Activated T-cell treated with anti-CD3 and anti-CD28 coated beads, Interleukin-2, amount 50 U/mL, for 72 hours (primary cell): ENCODE measurements at places on chromosomes 4 and X.

DNA sequence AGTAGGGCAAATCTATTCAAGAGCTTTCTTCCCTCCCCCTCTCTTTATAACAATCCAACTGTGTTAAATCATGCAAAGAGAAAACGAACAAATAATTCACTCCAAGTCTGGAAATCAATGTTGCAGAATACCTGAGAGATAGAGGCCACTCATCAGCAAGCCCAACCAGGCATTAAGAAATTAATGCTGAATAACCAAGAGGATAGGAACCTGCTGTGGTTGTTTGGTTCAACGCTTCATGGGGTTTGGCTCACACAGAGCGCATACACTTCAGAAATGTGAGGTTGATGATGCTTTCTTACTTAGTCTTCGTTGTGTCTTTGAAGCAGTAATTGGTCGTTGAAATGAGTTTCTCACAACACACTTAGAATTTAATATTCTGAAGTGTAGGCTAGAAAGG is 1540.0 kb upstream of the PABPC4L start:
- DNase-seq: no peak

- no peak for DNase-seq
These were observed 303.0 kb downstream of the EPHA5 start for GRCh38 chr4:65367306-65367705.

GRCh38 chrX:12767856-12768255 is 23.4 kb upstream of the PRPS2 start:
- DNase-seq: no peak

- no peak for DNase-seq
These were observed 616.0 kb upstream of the IGFBP7 start for GRCh38 chr4:57726154-57726553.

DNA sequence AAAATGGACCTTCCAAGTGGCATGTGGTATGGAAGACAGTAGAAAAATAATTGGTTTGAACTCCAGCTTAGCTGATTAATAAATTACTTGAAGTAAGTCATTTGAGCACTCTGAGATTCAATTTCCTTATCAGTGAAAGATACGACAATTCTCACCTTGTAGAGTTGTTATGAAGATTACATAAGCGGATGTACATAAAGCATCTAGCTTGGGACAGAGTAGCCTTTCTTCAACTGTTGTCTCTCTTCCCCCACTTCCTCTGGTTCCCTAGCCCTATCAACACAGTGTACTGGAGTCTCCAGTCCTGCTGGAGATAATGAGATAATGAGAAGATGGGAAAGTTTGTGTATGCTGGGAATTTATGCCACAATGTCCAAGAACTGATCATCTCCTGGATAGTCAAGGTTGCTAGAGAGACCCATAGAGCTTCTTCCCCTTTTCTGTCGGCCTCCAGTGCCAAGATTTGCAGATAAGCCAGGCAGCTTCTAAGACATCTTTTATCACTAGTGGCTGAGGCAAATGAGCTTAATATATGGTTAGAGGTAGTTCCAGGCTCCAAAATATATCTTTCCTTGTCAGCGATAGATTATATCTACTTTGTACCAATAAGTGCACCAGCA is 33.9 kb downstream of the VSIG4 start:
- DNase-seq: no peak

GRCh38 chr4:48331577-48332330 is 9.6 kb upstream of the SLAIN2 start:
- no peak for DNase-seq

GRCh38 chr4:183602557-183603027 is 56.4 kb downstream of the RWDD4 start:
- DNase-seq: no peak

- no peak for DNase-seq
These were observed 69.3 kb upstream of the PDE5A start for GRCh38 chr4:119697887-119698393.

GRCh38 chr4:2591189-2591588 is 54.7 kb downstream of the FAM193A start:
- no peak for DNase-seq

DNA sequence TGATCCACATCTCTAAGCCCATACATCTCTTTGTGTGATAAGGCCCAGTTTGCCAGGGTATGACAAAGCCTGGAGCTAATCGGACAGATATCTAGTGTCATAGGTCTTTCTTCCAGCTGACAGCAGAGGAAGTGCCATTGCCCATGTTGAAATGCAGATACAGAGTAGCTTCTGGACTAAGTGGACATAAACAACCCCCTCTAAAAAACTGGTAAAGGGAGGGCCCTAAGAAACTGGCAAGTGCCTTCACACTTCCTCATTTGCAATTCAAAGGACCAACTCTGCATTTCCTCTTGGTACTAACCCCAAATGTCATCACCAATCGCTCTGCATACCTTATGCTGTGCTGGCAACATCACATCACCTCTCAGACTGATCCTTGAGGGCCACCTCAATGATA is 20.8 kb downstream of the ARHGEF6 start:
- no peak for DNase-seq

GRCh38 chr4:2786152-2786671 is 6.7 kb upstream of the SH3BP2 start:
- peak; percentile 82 for DNase-seq

DNA sequence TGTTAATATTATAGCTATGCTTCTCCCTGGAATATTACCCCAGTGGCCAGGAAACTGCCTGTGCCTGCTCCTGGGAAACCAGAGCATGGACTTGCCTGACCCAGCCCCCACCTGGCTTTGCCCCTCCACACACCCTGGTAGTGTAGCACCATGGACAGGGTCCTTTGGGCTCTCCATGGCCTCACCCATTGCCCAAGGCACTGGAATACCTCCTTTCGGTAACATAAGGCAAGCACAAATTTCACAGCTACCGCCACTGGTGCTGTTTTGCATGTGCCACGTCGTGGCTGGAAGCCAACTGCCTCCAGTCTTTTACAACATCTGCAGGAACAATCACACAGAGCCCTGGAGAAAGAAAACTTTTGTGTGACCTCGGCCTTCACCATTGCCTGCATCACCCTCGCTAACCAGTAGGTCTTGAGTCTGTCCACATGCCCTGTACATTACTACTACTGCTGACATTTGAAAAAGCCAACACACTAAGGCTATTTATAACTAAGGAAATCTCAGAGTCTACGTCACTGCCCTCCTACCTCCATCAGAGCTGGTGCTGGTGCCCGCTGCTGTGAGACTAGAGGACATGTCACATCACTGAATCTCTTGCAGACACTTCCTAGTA is 47.7 kb downstream of the HPGD start:
- no peak for DNase-seq

GRCh38 chrX:118199997-118200396 is 83.4 kb upstream of the KLHL13 start:
- DNase-seq: no peak

DNA sequence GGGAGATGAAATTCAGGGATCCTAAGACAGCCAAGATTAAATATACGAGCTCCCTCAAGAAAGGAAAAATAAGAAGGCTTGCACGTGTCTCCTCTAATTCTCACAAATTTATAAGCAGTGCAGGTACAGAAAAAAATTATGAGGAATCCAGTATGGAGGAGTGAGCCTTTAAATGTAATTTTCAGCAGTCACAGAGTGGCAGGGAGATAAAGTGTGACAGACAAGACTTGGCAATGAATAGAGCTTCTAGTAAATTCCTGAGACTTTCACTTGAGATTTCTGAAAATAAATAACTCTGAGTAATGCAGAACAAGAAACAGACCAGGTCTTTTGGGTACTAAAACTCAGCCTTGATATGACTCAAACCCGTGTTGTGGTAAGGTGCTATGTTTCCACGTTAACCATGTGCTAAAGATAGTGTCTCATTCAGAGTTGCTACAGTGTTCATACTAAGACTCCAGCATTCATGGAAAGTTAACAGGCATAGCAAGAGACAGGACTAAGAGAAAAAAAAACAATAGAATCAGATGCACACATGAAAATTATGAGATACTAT is 119.8 kb downstream of the SPOCK3 start:
- no peak for DNase-seq

DNA sequence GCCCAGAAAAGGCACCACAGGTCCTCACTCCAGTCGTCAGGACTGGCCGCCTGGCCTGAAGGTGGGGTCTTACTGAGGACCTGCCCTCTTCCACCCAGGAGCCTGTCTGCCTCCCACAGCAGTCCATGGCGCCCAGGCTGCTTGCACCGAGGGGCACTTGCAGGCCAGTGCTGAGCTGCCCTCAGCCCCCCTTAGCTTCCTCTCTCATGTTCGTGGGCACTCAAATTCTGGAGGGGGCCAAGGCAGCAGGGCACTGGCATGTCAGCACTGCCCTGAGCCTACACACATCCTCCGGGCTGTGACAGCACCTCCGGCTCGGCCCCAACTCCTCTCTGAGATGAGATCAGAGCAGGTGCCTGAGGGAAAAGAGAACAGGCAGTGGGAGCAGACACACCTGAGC is 27.2 kb upstream of the ZBTB33 start:
- DNase-seq: no peak

- no peak for DNase-seq
These were observed 917.1 kb upstream of the INTU start for GRCh38 chr4:126715681-126716080.

GRCh38 chr4:19403786-19404370 is 847.8 kb upstream of the SLIT2 start:
- no peak for DNase-seq

DNA sequence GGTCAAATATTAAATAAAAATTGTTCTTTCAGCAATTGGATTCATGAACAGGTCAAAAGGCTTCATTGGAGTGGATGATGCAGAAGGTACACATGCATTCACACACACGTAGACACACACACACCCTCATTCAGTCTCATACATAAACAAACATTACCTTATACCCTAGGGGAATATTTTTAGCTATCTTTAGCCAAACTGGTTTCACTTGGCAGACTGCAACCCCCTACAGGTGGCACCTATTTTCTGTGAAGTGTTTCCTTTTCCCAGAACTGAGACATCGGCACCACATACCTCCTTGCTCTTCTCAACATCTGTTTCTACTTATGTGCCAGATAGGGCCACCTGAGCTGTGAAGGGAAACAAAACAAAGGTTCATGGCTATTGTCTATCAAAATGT is 18.5 kb upstream of the KDR start:
- DNase-seq: no peak

DNA sequence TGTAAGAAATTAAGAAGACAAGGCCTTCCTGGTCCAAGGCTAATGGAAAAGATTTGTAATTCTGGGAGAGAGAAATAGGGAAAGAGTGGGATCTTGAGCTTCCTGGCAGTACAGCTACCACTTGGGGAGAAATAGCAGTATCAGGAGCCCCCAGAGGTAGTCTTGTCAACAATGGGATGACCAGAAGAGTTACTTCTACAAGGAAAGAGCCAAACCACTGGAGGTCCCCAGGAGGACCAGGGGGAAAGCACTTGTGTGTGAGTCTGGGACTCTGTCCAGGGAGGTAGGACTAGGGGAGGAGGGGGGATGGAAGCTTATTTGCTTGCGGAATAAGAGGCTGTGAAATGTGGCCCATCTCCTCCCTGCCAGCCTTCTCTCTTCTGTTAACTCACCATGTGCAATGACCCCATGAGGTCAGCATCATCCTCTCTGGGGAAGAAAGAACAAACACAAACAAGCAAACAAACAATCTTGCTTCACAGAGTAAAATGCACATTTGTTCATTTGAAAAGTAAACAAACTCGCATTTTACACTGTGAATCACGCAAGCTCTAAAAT is 160.1 kb downstream of the STK32B start:
- no peak for DNase-seq

GRCh38 chrX:13013363-13014110 is 30.9 kb downstream of the FAM9C start:
- DNase-seq: peak; percentile 32

GRCh38 chr4:85644061-85644460 is 169.1 kb downstream of the ARHGAP24 start:
- no peak for DNase-seq

GRCh38 chr4:3530663-3531254 is 1.5 kb downstream of the LRPAP1 start:
- DNase-seq: no peak

- no peak for DNase-seq
These were observed 222.4 kb upstream of the NR3C2 start for GRCh38 chr4:148664636-148665035.

DNA sequence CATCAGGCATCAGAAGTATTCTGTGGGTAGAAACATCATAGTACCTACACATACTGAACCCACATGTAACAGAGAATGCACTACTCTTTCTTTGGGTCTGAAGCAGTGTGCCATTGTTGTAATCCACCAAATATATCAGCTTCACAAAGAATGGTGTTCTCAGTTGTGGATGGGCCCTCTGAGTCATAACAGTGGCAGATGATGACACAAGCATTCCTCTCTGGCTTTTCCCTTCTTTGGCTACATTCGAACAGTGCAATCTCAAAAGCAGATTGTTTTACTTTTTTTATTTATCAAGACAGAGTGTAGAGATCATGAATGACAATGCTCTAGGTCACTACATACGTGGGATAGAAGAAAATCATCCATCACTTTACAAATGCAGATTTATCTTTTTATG is 247.2 kb upstream of the EPHA5 start:
- DNase-seq: no peak

DNA sequence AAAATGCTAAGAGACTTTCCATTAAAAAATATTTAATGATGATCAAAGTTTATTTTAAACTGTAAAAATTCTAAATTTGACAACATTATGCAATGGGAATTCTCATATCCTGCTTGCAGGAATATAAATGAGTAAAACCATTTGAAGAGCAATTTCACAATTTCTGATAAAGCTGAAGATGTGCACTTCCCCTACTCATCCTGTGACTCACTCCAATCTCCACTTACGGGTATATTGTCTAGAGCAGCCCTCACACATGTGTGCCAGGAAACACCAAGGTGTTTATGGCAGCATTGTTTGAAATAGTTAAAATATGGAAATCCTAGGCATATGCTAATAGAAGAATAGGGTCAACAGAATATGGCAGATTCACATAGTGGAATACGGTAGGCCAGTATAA is 158.4 kb downstream of the PDHA2 start:
- DNase-seq: no peak

DNA sequence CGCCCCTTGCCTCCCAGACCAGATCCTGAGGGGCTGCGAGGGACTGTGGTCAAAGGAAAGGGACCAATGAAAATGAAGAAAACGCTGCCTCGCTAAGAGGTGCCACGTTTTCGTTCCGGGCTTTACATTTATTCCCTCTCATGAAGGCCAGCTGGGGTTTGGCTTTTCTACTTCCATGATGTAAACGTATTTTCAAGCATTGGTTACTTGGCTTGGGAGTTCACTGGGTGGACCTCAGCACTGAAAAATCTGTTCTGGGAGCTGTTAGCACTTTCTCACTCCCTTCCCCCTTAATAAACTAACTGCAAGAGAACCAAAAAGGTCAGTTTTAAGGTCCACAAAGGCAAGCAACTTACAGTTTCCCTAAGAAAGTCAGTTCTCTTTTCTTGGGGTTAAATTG is 40.6 kb upstream of the ADGRG2 start:
- DNase-seq: no peak

GRCh38 chr4:78293348-78293747 is 236.2 kb downstream of the FRAS1 start:
- DNase-seq: no peak

DNA sequence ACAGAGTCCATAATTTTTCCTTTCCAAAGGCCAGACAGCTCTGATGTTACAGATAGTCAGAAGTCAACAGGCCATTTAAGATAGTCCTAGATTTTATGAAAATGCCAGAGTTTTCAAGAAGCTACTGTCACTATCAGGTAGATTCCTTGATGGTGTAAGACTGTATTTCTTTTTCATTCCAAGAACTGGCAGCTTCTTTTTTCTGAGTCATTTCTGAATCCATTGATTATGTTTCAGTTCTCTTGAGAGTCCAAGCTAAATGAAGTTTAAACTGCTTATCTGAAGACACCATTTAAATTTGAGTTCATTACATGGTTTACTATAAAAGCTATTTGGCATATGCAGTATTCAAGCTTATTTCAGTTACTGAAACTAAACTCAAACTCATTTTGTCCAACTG is 44.6 kb downstream of the RASSF6 start:
- DNase-seq: no peak
